ENCODE measurements at places on chromosomes 5 and 9. TPM values are rescaled to one million over a fixed set of nuclear protein-coding genes. Genes with fewer than 3 reads are reported as not detected.
A peak's percentile ranks its signal among the peaks of the same experiment; 100 is the strongest.

Gene PRRX2
- total RNA-seq, result not detected

Gene PCDHGA3
- not detected for total RNA-seq

Gene TEX48
- not detected for total RNA-seq

Gene C7
- total RNA-seq, result not detected

Gene SLC36A2
- not detected for total RNA-seq

Gene EXOC3
- total RNA-seq, result 71.3 TPM

DNA sequence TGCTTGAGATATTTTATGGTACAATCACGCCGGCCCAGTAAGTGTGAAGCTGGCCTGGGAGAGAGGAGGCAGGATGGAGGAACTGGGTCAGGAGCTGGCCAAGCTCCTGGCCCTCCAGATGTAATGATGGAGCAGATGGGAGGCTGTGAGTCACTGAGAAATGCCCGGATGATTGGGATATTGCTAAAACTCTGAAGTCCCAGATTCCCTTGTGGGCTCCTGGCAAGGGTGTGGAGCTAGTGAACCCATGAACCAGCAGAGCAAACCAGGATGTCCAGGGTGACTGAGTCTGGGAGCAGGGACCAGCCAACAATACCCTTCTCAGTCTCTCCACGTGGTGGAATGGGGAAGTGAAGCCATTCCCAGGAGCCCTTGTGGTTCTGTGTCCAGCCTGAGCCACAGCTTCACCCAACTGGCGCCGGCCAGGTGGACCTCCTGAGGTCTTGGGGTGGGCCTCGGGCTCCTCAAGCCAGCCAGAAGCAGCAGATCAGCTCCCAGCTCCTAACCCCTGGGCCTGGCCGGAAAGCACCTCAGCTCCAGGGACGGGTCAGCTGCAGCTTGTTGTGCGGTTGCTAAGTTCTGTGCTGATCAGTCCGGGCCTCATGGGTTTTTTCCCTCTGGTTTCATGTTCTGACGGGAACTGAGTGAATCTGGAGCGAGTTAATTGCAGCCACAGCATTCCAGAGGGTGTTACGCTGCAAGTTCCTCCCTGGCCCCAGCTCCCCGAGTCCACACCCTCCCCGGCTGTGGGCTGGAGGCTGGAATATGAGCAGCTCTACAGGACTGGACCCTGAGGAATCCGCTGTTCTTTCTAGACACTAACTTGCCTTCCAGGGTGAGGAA, 37.6 kb downstream of the DUSP1 start:
- DNase-seq, result no peak

GRCh38 chr9:136572003-136572827, 26.4 kb upstream of the NOTCH1 start:
- DNase-seq, result no peak

GRCh38 chr9:89848060-89849040, 243.5 kb downstream of the GADD45G start:
- DNase-seq, result no peak

- no peak for DNase-seq
Measured at GRCh38 chr9:6098431-6098830, 83.0 kb upstream of the RANBP6 start.

DNA sequence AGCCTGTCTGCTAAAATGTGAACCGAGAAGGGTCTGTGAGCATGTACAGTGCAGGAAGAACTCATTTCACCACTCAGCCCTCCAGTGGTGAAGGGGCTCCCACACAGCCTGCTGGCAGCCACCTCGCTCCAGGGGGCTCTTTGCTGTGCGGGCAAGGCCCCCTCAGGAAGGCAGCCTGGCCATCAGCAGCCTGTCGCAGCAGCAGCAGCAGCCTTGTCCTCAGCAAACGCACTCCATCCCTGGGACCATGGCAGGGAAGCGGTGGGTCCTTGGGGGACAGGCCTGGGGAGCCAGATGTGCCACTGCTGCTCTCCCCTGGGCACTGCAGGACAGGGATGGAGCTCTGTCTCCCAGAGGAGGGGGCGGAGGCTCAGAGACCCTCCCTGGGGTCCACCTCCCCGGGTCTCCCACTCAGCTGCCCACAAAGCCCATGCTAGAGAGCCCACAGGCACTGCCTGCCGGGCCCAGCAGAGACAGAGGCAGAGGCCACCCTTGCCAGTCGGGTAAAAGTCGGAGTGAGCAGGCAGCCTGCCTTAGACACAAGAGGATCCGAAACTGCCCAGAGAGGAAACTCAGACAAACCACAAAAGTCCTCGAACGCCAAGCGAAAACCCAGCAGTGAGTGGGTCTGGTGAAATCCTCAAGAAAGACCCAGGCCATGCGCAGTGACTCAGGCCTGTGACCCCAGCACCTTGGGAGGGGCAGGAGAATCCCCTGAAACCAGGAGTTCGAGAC, 8.0 kb downstream of the BRD3 start:
- DNase-seq, result no peak

DNA sequence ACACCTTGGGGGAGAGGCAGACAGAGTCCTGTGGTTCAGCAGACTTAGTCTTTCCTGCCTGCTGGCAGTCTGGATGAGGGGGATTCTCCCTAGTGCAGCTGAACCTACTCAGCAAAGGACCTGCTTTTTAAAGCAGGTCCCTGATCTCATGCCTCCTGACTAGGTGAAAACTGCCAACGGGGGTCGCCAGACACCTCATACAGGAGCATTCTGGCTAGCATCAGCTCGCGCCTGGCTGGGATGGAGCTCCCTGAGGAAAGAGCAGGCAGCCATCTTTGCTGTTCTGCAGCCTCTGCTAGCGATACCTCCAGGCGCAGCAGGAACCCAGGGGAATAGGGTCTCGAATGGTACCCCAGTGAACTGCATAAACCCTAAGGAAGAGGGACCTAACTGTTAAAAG, 225.2 kb downstream of the CDH9 start:
- no peak for DNase-seq

DNA sequence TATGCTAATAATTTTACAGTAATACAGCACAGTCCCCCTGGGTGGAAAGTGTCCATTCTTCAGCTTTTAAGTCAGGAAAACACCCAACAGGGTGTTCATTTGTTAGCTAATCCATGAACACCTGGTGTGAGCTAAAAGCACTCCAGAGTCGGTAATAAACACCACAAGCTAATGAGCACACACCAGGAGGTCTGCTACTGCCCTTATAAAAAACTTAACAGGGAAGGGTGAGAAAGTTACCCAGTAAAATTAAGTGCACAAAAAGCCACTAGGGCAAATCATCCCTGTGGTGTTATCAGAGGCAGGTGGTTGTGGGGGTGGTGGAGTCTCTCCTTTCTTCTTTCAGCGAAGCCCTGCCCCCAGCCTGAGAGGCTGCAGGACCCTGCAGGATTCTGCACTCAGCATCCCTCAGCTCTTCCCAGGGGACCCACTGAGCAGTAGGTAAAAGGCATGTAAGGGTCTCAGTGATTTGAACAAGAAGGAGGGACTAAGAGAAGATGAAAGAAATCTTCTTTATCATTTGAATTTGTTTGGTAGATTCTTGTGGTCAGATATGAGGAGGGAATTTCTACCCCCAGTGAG, 14.4 kb downstream of the GDNF start:
- DNase-seq, result no peak

DNA sequence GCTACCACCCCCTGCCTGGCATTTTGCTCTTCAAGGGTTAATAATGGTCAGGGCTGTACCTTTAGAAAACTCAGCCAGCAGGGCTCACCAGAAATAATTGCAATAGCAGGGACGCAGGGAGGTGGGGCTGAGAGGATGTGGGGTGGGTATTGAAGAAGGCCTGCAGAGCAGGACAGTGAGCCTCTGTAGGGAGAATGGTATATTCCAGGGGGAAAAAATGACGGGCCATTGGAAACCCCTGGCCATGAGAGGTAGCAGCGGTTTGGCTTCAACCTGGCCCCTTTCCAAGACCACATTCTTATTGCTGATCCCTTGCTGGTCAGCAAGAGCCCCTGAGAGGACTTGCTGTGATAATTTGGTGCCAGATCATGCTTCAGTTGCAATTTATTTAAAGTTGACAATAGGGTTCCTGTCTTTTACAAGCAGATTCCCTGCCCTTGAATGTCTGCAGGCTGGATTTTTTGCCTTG, 36.7 kb upstream of the CTNNA1 start:
- DNase-seq, result no peak

- no peak for DNase-seq
Measured at GRCh38 chr5:35205606-35206005, 24.7 kb downstream of the PRLR start.

GRCh38 chr5:61732369-61732768, 400.3 kb downstream of the ZSWIM6 start:
- DNase-seq, result no peak

GRCh38 chr9:127927201-127927987, 3.2 kb downstream of the PIP5KL1 start:
- peak; percentile 84 for DNase-seq
